ENCODE measurements at places on chromosomes 7 and 10.
A peak's percentile ranks its signal among the peaks of the same experiment; 100 is the strongest.

- DNase-seq: no peak
Observed at GRCh38 chr10:131071721-131072120, 239.8 kb downstream of the TCERG1L start.

DNA sequence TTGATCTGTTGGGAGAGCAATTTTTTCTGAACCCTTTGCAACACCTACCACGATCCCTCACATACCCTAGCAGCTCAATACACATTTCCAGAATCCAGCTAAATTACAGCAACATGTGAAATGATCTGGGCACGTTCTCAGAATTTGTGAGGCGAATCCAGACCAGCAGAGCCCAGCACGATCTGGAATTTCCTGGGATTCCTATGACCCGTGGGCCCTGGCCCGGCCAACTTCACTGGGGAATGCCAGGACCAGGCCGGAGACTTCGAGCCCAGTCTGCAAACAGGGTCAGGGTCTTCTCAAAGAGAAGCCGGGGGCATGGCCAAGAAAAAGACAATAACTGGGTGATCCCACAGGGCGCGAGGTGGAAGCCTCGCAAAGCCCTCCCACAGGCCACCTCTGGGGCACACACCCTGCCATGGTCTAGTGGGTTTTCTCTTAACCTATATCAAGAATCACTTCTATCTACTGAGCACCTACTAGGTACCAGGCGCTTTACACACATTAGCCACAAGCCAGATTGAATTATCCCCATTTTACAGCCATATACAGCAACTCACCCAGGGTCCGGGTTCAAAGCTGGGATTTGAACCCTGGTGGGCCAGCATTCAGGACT, 33.8 kb downstream of the FAM53B start:
- DNase-seq: no peak

DNA sequence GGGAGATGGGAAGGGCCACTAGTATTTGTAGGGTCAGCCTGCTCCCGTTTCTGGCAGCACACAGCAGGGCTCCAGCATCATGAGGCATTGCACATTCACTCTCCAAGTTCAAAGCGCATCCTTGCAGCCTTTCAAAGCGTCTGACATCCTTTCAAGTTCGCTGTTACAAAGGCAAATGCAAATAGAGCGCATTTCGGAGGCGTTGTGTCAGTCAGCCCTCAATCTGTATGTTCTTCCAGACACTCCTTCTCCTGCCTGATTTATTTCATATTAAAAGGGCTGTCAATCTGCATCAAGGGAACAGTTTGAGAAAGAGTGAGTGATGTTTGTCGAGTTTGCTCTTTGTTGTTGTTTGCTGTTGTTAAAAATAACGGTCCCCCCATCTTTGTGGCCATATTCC, 188.5 kb downstream of the SNX10 start:
- no peak for DNase-seq

- no peak for DNase-seq
Observed at GRCh38 chr7:31553661-31554081, 39.8 kb downstream of the ITPRID1 start.

- DNase-seq: no peak
Observed at GRCh38 chr10:80177781-80178636, 27.3 kb downstream of the ANXA11 start.

DNA sequence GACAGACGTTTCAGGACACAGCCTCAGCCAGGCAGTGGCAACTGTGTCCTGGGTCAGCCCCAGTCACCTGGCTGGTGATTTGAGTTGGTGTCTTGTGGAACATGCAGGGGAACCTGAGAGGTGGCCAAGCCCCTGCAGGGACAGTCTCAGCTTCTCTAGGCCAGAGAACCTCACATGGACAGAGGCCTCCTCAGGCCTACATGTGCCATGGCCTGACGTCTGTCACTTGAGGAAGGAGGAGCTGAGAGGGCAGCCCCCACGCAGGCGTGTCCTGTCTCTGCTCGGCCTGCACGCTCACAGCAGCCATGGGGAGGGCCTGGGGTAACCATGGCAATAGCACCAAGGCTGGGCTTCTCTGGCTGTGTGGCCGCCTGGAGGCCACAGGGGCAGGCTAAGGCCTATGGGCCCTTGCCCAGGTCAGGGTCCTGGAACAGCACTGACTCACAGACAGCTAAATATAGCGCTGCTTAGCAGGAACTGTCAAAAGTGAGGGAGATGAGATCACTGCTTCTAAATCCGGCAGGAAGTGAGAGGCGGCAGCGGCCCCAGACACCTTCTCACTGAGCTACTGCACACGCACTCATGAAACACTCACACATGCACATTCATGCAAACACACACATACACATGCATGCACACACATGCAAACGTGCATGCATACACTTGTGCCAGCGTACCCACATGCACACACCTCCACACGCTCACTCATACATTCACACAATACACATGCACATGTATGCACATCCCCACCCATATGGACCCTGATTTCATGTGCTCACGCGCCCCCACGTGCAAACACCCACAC, 57.0 kb downstream of the YKT6 start:
- DNase-seq: peak; percentile 93

- peak; percentile 74 for DNase-seq
Observed at GRCh38 chr7:50793120-50793946, 10.6 kb upstream of the GRB10 start.

DNA sequence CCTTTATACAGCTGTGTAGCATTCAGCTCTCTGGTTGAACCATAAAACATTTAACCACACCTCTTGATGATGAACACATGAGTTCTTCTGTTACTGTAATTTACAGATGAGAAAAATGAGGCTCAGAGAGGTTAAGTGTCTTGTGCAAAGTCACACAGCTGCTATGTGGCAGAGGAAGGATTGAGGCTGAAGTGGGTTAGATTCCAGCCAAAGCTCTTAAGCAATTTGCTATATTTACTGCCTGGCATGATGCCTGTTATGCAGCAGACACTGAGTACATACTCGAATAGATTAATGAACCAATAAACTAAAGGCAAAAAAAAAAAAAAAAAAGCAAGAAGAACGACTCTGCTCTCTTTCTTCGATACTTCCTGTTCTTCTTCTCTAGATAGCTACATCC, 35.7 kb downstream of the GFRA1 start:
- DNase-seq: no peak

DNA sequence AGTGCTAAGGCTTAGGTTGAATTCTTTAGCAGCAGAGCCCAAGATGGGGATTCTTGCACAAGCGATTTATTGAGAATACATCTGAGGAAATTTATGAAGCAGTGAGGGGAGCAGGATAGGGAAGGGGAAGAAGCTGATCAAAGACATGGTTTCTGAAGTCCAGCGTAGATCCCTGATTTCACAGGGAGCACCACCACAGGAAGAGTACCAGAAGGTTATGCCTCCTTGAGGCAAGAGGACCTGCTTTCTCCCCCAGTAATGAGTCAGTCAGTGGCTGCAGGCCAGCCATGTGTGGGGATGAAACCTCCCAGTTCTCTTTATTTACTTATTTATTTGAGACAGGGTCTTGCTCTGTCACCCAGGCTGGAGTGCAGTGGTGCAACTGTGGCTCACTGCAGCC, 35.0 kb upstream of the CBLL1 start:
- DNase-seq: no peak

GRCh38 chr7:107043491-107043890, 1.0 kb upstream of the PRKAR2B start:
- no peak for DNase-seq

GRCh38 chr10:1343176-1343575, 287.0 kb downstream of the WDR37 start:
- DNase-seq: no peak

DNA sequence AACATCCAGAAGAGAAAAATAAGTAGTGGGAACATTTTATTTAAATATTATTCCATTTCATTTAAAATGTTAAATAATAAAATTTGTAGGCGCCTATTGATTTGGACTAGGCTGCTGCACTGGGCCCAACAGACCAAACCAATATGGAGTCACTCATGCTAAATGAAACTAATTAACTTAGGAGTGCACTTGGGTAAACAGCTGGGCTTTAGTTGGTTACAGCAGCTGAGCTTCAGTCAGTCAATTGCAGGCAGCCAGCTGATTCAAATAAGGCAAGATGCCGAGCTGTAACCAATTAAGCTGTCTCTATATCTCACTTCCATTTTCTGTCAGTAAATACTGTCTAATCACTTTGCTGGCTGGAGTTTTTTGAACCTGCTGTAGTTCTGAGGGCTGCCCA, 102.1 kb upstream of the WDR11 start:
- no peak for DNase-seq

GRCh38 chr7:131094685-131095084, 233.0 kb upstream of the MKLN1 start:
- no peak for DNase-seq

DNA sequence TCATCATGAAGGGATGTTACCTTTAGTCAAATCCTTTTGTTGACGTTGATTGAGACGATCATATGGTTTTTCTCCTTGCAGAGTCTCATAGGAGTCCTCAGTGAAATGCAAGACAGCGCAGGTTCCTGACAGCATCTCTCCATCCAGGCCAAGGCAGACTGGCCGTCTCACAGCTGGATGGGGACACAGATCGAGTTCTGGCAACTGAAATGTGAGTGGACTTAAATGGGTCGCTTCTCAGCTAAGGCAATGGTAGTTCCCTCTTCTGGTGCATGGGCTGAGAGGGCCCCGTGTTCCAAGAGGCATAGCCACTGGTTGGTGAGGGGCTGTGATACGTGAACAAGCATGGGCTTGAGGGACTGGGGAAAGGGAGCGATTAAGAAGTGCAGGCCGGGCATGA, 99.3 kb upstream of the CPXM2 start:
- DNase-seq: no peak

GRCh38 chr10:129041916-129042315, 425.1 kb upstream of the MGMT start:
- no peak for DNase-seq

GRCh38 chr10:7506571-7506970, 95.7 kb upstream of the SFMBT2 start:
- DNase-seq: no peak

GRCh38 chr7:139559364-139560105, 36.0 kb downstream of the CLEC2L start:
- DNase-seq: no peak

Measured in H4 (cell line).